ENCODE measurements at places on chromosomes 13 and 19.

GRCh38 chr13:98147521-98147920, 4.6 kb downstream of the FARP1 start:
- no peak overlapping the region for H3K4me3 ChIP-seq
- DNase-seq: no peak
- H3K4me1 ChIP-seq: no peaks in the 10 kb centered on the region
- H3K36me3 ChIP-seq: no peaks in the 10 kb centered on the region

- peaks cover 55% of the 10 kb centered on the region for H3K4me1 ChIP-seq
- H3K27me3 ChIP-seq: no peaks in the 10 kb centered on the region
Observed at GRCh38 chr19:16566161-16566560, 6.1 kb downstream of the SLC35E1 start.

DNA sequence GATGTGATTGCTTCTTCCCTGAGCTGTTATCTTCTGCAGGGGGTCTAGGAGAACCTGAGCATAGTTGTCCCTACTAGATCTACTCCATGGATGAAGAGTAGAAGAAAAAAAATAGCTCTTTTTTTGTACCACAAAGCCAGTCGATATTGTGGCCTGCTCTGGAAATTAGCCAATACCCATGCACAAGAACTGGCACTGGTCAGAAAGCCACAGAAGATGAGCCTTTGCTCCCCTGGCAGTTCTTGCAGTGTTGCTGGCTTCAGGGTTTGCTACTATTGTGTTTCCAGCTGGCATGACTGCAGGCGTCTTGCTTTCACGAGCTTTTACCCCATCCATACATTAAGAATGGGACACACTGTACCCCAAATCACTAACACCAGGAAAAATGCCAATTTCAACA, 547.7 kb upstream of the KLF12 start:
- H3K27me3 ChIP-seq: no peaks in the 10 kb centered on the region
- no peak overlapping the region for H3K4me3 ChIP-seq
- no peaks in the 10 kb centered on the region for H3K4me1 ChIP-seq
- H3K36me3 ChIP-seq: no peaks in the 10 kb centered on the region
- H3K27ac ChIP-seq: no peak overlapping the region

GRCh38 chr19:5016781-5017180, 47.9 kb downstream of the KDM4B start:
- no peaks in the 10 kb centered on the region for H3K27me3 ChIP-seq
- no peaks in the 10 kb centered on the region for H3K4me1 ChIP-seq
- H3K27ac ChIP-seq: no peak overlapping the region
- no peak overlapping the region for H3K4me3 ChIP-seq
- no peak for DNase-seq

DNA sequence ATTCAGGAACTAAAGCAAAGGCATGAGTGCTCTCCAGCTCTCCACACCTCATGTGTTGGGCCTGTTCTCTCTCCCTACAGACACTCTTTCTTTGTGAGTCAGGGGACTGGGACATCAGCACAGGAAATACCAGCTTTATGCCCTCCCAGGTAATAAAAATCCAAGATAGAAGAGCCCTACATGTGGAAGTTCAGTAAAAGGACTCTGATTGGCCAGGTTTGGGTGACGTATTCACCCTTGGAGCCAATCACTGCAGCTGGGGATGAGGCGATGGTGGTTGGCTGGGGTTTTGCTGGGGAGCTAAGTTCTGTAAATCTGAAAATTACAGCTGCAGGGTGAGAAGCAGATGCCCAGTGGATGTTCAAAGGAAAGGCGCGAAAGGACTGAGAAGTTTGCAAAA, 32.5 kb downstream of the CCDC70 start:
- H3K4me3 ChIP-seq: no peak overlapping the region
- no peak overlapping the region for H3K27ac ChIP-seq
- H3K4me1 ChIP-seq: no peaks in the 10 kb centered on the region
- H3K36me3 ChIP-seq: no peaks in the 10 kb centered on the region

DNA sequence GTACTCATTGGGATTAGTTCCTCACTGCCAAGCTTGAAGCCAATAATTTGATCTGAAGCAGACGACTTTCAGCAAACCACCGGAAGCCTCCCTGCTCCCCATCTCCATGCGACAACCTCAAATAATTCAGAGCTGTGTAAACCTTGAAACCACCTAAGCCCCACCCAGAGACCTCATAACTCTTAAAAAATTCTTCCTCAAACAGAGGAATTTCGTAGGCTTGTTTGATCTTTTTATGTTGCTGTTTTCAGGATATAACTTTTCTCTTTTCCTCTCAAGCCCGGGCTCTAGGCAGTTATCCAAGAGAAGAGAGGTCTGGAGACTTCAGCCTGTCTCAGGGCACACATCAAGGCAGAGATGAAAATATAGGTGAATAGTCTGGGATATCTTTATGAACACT, 311.6 kb downstream of the KCNRG start:
- no peaks in the 10 kb centered on the region for H3K4me1 ChIP-seq
- H3K4me3 ChIP-seq: no peak overlapping the region
- H3K27ac ChIP-seq: no peak overlapping the region
- DNase-seq: no peak
- no peaks in the 10 kb centered on the region for H3K27me3 ChIP-seq
- no peaks in the 10 kb centered on the region for H3K36me3 ChIP-seq

DNA sequence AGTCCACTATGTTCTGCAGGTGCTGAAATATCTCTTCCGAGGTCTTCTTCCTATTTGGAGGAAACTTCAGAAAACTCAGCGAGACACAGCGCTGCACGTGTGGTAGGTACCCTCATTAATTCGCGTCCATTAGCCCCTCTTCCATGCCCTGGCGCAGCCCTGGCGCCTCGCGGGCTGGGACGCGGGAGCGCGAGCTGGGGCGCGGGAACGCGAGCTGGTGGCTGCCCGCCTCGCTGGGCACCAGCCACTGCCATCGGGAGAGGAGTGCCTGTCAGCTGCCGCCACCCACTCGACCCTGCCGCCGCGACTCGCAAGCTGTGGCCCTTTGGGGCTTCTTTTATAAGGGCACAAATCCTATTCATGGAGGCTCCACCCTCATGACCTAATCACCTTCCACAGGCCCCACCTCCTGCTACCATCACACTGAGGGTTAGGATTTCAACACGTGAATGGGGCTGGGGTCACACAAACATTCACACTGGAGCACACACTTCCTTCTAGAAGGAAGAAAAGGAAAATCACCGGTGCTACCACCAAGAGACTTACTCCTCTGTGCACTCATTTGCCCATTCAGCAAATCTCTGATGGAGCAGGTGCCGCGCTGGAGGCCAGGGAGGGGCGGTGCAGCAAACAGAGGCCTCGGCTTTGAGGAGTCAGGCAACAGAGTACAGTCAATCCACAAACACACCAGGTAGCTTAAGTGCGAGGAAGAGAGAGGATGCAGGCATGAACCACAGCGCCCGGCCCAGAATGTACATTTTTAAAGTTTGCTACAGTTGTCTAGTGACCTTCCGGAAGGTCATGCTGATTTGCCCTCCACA, 43.0 kb upstream of the LATS2 start:
- DNase-seq: no peak
- no peak overlapping the region for H3K4me3 ChIP-seq
- no peaks in the 10 kb centered on the region for H3K27me3 ChIP-seq
- H3K36me3 ChIP-seq: no peaks in the 10 kb centered on the region

DNA sequence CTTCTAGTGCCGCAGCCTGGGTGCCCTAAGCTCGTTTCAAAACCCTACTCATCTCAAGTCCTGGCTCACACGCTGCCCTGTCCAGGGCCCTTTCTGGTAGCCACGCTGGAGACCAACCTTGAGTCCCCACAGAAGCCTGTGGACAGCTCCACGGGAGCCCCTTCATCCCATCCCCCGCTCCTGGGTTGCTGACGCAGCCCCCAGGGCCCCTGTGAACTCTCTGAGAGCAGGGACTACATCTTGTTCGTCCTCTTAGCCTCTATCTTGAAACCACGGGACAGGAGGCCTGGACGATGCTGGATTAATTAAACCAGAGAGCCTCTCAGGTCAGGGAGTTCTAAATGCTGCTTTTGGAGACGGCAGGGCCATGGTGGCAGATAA, 7.4 kb downstream of the MLLT1 start:
- H3K36me3 ChIP-seq: peaks cover 12% of the 10 kb centered on the region
- no peak for DNase-seq
- no peak overlapping the region for H3K27ac ChIP-seq
- no peak overlapping the region for H3K4me3 ChIP-seq
- H3K27me3 ChIP-seq: no peaks in the 10 kb centered on the region

DNA sequence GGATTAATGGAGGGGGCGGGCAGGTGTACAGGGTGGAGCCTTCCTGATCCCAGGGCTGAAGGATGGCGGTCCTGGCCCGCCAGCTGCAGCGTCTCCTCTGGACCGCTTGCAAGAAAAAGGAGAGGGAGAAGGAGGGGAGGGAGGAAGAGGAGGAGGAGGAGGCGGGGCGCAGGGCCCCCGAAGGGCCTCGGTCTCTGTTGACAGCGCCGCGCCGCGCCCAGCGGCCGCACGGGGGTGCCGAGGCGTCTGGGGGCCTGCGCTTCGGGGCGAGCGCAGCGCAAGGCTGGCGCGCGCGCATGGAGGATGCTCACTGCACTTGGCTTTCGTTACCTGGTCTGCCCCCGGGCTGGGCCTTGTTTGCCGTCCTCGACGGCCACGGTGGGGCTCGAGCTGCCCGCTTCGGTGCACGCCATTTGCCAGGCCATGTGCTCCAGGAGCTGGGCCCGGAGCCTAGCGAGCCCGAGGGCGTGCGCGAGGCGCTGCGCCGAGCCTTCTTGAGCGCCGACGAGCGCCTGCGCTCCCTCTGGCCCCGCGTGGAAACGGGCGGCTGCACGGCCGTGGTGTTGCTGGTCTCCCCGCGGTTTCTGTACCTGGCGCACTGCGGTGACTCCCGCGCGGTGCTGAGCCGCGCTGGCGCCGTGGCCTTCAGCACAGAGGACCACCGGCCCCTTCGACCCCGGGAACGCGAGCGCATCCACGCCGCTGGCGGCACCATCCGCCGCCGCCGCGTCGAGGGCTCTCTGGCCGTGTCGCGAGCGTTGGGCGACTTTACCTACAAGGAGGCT, at the start of gene PPM1N:
Gene PPM1N, plus strand, starts transcription at position 33 of the 785 bp plus-strand sequence. Its CDS starts 30 bp downstream, at position 63.
- H3K27me3 ChIP-seq: peaks cover 18% of the 10 kb centered on the region
- peaks cover 14% of the 10 kb centered on the region for H3K4me1 ChIP-seq
- H3K27ac ChIP-seq: no peak within 1 kb of the TSS
- H3K4me3 ChIP-seq: peak within 1 kb of the TSS; percentile 41
- H3K36me3 ChIP-seq: no peaks in the 10 kb centered on the region

- H3K4me1 ChIP-seq: peaks cover 6% of the 10 kb centered on the region
- no peaks in the 10 kb centered on the region for H3K36me3 ChIP-seq
- DNase-seq: no peak
- no peak overlapping the region for H3K27ac ChIP-seq
- H3K4me3 ChIP-seq: no peak overlapping the region
Observed at GRCh38 chr13:85544756-85545155, 254.5 kb downstream of the SLITRK6 start.

DNA sequence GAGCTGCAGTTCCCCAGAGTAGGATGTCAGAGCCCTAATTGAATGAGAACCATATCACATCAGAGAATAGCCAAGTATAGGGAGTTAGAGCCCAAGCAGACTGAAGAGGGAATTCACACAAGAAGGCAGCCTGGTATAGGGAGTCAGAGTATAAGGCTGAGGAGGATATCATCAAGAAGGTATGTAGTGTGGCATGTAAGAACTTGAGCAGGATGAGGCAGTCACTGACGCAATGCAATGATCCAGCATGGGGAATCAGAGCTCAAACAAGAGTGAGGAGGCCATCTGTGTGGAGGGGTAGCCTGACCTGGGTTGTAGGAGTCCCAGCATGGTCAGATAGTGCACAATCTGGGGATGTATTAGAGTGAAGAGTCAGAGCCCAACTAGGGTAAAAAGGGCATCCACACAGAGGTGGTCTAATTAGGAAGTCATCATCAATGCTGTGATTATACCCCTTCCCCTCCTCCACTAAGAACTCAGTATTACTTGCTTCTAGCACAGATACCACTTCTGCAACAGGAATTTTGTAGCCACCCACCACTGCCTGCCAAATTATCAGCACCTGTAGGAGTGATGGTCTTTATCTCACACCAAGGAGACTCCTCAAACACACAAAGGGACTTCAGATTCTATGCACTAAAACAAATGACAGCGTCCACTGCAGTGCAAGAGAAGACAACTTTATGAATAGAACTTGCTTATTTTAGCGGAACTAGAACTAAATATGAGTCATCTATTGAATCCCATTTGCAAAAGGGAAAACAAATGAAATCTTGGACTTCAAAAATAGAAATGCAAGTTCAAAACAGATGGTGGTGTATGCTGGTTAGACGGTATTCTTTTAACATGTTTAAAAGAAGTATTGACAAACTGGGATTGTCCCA, 107.2 kb downstream of the FNDC3A start:
- H3K27ac ChIP-seq: no peak overlapping the region
- H3K36me3 ChIP-seq: no peaks in the 10 kb centered on the region
- no peak for DNase-seq
- no peaks in the 10 kb centered on the region for H3K4me1 ChIP-seq
- no peak overlapping the region for H3K4me3 ChIP-seq

DNA sequence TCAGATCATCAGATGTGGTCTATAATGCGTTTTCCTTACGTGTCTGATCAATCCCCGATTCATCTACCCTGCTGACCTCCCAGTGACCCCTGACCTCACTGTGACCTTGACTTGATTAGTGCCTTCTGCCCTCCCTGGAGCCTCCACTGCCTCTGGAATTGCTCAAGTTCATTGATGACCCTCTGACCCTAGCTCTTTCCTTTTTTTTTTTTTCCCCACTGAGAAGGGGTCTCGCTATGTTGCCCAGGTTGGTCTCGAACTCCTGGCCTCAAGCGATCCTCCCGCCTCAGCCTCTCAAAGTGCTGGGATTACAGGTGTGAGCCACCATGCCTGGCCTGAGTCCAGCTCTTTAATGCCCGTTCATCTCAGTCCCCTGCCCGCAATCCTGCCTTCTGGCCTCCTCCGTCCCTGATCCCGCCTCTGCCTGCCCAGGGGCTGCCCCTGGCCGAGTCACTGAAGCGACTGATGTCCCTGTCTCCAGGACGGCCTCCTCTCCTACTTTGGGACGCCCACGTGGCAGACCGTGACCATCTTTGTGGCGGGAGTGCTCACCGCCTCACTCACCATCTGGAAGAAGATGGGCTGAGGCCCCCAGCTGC, 4.0 kb upstream of the FTL start:
- H3K36me3 ChIP-seq: peaks cover 6% of the 10 kb centered on the region
- no peaks in the 10 kb centered on the region for H3K27me3 ChIP-seq
- peaks cover 21% of the 10 kb centered on the region for H3K4me1 ChIP-seq
- no peak overlapping the region for H3K27ac ChIP-seq

DNA sequence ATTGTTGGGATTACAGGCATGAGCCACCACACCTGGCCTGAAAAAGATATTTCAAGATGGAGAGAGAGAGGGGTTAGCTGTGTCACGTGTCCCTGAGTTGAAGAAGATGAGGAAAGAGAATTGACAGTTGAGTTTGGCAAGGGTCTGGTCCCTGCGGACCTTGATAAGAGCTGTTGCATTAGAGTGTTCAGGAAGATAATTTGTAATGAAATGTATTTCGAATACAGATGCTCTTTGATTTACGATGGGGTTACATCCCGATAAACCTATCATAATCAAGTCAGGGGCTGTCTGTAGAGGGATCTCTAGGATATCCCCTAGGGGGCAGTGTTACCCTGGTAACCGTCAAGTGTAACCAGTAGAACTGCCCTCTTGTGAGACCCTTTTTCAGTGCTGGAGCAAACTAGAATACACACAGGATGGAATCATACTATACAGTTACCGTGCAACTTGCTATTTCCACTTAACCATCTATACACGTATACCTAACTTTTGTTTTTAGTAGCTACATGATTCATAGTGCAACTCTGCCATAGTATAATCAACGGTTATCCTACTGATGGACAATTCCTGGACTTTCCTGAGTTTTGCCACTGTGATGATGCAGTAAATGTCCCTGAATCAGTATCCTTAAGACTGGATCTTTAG, 1.5 kb upstream of the ELOF1 start:
- peaks cover 30% of the 10 kb centered on the region for H3K4me1 ChIP-seq
- H3K4me3 ChIP-seq: no peak overlapping the region
- no peaks in the 10 kb centered on the region for H3K27me3 ChIP-seq
- H3K27ac ChIP-seq: no peak overlapping the region
- peaks cover under 1% of the 10 kb centered on the region for H3K36me3 ChIP-seq
